ENCODE measurements at places on chromosomes 1 and 21.
A peak's percentile ranks its signal among the peaks of the same experiment; 100 is the strongest.

- no peaks in the 10 kb centered on the region for H3K4me1 ChIP-seq
- H3K27me3 ChIP-seq = peaks cover 35% of the 10 kb centered on the region
- no peaks in the 10 kb centered on the region for H3K36me3 ChIP-seq
- no peak overlapping the region for H3K27ac ChIP-seq
- no peak overlapping the region for H3K4me3 ChIP-seq
- no peak for DNase-seq
These were observed 169.7 kb downstream of the ATG4C start for GRCh38 chr1:62953633-62954032.

DNA sequence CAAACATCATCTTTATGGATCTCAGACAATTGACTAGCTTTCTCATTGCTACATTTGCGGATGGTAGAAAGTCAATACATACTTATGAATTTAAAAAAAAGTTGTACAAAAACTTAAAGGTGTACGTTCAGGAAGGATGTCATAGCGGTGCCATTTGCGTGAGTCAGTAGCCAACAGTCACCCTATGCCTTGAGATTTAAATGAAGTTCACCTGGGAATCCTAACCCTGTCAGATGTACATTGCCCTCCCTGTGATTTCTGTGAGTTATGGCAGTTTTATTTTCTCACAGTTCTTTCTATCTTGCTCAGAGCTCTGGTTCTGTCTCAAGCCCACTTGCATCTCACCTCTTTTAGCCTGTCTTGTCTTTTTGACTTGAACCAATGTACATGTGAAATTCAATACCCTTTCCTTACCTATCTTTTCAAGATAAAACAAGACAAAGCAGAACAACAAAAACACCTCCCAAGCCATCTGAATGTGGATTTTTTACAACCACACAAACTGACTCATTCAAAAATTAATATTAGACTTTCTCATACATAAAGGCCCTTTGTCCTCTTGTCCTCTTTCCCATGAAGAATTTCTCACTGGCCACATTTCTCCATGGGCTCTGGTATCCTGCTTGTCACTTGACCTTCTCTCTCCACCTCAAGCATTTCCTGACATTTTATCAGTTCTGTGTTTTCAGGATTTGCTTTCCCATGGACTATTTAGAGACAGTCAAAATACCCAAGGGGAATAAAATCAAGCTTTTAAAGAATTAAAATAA lies 25.3 kb upstream of the ZNF697 start:
- no peak overlapping the region for H3K4me3 ChIP-seq
- H3K4me1 ChIP-seq = peaks cover 1% of the 10 kb centered on the region
- DNase-seq = no peak
- peaks cover 31% of the 10 kb centered on the region for H3K27me3 ChIP-seq
- H3K27ac ChIP-seq = no peak overlapping the region
- H3K36me3 ChIP-seq = peaks cover 2% of the 10 kb centered on the region

DNA sequence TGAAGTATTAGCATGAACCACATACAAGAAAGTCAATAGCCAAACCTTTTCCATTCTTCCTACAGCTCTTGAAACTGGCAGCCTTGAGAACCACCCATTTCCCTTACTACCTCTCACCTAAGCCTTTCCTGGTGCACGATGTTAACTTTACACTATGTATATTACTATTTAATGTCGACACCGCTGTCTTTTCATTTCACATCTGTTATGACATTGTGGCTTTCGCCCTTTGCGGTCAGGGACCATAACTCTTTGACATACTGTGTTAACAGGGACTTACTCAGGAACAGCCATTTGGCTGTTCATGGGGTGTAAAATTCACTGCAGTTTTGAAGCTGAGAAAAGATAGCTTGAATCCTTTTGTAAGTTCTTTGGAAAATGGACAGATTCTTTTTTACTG lies 21.1 kb upstream of the GPR88 start:
- H3K36me3 ChIP-seq = peaks cover 12% of the 10 kb centered on the region
- H3K4me3 ChIP-seq = no peak overlapping the region
- no peak overlapping the region for H3K27ac ChIP-seq
- no peak for DNase-seq

DNA sequence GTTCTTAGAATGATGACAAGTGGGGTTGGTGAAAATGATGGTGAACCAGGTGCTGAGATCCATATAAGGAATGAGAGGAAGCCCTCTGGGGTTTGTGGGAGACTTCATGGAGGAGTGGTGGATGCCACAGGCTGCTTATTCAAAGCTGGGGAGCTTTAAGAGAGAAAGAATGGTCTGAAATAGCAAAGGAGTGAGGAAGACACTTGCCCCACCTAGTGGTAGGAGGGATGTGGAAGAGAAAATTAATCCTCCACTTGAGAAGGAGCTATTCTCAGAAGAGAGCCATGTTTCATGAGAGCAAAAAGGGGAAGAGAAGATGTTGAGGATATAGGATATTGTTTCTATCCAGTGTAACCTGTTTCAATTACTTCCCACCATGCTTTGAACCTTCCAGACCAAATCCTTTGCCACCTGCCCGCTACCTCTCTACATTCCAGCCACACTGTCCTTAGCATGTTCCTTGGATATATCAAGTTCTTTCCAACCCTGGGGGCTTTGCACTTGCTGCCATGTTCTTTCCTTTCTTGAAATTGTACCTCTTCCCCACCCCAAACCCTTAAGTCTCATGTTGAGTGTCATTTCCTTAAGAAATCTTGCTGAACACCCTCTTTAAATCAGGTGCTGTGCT lies 19.6 kb upstream of the ZNF648 start:
- H3K27me3 ChIP-seq = no peaks in the 10 kb centered on the region
- no peak overlapping the region for H3K4me3 ChIP-seq
- H3K36me3 ChIP-seq = no peaks in the 10 kb centered on the region
- peaks cover 5% of the 10 kb centered on the region for H3K4me1 ChIP-seq
- peak; percentile 30 for DNase-seq

- H3K4me1 ChIP-seq = no peaks in the 10 kb centered on the region
- no peak overlapping the region for H3K27ac ChIP-seq
- no peak overlapping the region for H3K4me3 ChIP-seq
- no peak for DNase-seq
- H3K36me3 ChIP-seq = no peaks in the 10 kb centered on the region
These were observed 97.9 kb downstream of the CSMD2 start for GRCh38 chr1:34066981-34067603.

DNA sequence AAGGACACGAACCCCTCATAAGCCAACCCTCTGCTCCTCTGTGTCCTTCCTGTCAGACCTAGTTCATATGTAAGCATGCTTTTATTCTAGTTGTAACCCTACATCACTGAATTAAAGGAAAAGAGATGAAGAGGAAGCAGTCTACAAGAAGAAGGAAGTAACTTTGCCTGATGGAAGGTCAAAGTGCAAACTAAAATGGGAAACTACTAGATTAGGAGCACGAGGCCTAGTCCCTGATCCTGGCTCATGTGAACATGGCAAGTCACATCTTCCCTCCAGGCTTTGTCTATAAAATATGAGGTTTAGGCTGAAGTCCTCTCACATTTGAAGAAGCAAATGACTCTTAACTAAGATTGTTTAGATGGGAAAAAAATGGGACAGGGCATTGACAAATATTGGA lies 13.2 kb downstream of the ZMYND12 start:
- peaks cover 6% of the 10 kb centered on the region for H3K27me3 ChIP-seq
- H3K36me3 ChIP-seq = no peaks in the 10 kb centered on the region
- no peaks in the 10 kb centered on the region for H3K4me1 ChIP-seq
- H3K4me3 ChIP-seq = no peak overlapping the region
- no peak for DNase-seq
